ENCODE measurements at places on chromosomes 12 and 14.

DNA sequence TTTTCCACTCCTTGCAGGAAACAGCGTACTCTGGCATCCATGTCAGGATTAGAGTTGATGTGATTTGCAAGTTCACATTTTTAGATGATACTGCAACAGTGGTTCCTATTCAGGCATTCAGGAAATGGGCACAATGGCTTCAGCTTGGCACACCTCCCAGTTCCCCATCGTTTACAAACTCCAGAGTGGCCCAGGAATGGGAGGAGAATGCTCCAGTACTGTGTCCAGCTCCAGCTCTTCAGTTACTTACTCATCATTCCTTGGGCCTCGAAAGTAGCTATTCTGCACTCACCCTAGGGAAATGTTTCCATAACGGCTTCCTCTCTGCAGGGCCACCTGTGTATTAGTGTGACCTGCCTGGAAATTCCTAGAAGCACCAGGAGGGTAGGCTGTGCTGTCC is 239.7 kb upstream of the RGS6 start:
- no peak for DNase-seq

DNA sequence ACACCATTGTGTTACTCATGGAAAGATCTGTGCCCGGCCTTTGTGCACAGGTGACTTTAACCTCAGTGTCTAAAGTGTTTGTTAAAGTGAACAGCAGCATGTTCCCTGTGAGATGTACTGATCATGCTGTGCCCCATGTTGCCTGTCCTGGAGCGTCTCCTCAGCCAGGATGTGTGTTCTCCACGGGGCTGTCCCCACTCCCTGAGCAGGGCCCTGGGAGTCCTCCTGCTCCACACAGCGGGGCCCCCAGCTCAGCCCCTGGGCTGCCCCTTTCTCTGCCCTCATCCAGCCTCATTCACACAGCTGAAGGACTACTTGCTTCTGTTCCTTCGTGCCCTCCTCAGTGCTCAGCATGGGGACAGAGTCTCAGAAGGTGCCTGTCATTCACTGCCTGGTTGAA is 131.5 kb downstream of the SLC38A6 start:
- no peak for DNase-seq

GRCh38 chr14:51370758-51371386 is 130.8 kb downstream of the TMX1 start:
- no peak for DNase-seq

DNA sequence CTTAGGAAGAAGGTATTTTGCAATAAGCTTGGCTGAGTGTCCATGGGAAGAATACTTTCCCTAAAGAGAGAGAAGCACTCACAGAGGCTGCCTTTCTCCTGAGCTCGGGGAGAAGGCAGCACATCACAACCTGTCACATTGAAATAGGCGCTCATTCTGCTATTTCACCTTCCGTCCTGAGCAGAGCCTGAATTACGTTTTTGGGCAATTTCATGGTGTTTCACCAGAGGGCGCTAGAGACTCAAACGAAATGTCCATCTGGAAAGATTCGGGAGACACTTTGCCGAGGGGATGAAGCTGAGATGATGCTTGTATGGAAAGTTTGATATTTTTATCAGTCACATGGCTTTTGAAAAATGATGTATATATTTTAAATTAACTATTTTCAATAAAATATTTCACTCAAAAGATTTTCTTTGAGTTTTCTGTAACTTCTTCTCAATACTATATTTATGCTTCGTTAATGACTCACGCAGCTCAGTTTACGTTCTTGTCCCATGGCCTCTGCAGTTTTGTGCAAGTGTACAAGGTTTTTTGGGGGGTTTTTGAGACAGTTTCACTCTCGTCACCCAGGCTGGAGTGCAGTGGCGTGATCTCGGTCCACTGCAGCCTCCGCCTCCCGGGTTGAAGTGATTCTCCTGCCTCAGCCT is 17.4 kb upstream of the B4GALNT3 start:
- DNase-seq, result peak; percentile 65

DNA sequence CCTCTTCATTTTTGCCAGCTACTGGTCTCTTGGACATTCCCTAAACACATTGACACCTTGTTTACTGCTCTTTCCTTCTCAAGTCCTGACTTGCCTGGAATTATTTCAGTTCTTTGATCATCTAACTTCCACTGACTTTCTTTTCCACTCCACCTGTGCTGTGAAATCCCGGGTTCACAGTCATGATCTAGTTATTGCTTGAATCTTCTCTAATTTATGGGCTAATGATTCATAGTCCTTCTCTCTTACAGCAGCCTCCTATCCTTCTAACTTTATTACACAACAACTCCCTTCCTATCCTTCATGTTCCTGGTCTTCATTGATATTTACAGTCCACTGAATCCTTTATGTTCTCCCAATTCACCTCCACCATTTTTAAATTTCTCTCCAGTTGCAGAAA is 260.1 kb downstream of the C12orf75 start:
- no peak for DNase-seq

DNA sequence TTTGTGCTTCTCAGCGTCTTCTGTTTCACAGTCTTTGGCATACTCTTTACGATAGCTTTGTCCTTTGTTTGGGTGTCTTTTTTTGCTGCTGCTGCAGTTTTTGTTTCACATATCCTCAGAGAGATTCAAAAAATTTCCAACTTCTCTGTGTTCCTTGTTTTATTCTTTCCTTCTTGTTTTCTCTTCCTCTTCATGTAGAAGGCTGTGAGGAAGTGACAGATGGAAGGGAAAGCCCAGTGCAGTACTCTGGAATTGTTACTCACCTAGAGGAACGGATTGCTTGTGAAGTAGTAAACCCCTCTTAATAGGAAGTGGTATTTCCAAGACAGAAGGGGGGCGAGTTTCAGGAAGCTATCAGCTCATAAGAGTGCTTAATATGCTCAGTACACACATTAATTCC is 1.7 kb downstream of the CREBL2 start:
- DNase-seq, result no peak

DNA sequence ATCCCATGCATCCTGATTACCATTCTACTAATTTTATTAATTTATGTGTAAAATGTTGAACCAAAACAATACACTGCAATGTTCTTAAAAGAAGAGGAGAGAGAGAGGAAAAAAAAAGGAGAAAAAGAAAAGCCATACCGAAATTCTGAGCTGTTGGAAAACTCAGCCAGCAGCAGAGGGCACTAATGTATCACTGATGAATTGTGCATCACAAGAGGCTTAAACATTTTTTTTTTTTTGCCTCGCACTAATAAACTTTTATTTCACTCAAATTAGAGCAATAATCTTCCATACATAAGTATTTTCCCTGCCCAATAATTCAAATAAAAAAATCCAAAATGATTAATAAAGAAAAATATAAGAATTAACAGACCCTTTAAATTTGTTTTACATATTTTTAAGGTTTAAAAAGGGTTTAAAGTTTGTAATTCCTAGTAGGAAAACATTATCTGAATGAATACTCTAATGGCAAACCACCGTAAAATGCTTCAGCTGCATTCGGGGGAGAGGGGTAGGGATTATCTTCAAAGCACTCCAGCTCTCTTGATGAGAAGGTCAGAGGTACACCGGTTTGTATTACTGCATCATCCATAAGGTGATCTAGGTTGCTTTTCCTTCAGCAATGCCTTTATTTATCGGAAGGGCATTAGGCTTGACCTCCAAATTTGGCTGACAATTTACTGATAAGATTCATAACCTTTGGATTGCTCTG is 41.9 kb downstream of the ATP23 start:
- DNase-seq, result peak; percentile 55

DNA sequence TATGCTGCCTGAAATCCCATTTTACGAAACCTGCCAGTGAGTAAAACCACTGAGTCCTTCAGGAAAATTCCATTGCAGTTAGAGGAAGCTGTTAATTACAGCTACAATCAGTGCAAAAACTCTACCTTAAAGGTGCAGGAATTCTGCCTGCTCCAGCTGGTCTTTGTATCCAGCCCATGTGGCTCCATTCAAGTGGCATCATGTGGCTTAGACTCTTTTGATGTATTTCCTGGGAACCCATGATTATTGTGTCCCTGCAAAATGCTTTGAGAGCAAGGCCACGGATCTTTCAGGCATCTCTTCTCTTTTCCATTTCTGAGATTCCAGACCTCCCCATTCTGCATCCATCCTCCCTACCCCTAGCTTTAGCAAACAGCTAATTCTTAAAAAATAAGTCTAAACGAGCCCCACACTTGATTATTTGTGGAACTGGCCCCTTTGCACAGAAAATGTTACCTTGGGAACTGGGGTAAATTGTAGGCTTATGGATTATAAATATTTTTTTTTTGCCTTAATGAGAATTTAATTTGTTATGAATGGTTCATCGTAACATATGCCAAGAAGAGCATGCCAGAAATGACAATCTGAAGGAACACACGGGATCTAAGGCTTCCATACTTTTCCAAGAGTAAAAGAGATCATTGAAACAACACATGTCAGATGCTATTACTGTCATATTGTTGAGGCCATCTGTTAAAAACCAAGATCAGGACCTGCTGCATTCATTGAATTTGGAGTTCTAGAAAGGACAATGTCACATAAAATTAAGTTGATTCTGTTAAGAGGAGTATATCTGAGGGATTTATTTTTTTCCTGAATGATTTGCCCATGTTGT is 144.6 kb downstream of the TPH2 start:
- DNase-seq, result peak; percentile 51

GRCh38 chr12:100721169-100721568 is 73.4 kb upstream of the ANO4 start:
- DNase-seq, result no peak

DNA sequence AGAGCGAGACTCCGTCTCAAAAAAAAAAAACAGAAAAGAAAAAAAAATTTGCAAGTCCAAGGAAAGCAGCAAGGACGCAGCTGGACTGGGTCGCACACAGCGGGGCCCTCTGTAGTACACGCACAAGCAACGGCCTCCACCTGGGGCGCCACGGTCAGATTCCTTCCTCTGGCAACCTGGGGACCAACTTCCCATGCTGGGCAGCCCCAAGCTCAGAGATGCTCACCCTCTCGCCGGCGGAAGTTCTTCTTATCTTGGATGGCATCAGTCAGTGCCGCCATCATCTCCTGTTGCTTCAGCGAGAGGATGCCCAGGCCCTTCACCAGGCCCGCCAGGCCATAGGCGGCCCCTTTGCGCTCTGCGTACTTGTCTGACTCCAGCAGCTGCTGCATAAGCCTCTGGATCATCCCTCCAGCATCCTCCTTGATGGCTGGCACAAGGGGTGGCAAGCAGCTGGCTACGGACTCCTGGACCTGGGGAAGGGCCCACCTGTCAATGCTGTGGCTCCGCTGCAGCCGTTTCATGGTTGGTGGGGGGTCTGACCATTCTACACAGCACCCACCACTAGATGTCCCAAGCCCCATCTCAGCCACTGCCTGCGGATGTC is 34.5 kb upstream of the RAB35 start:
- DNase-seq, result no peak

- no peak for DNase-seq
These were observed 26.8 kb upstream of the BMAL2 start for GRCh38 chr12:27305673-27306456.

- no peak for DNase-seq
These were observed 5.3 kb upstream of the PGF start for GRCh38 chr14:74960736-74961135.

- no peak for DNase-seq
These were observed 9.9 kb upstream of the SLC38A2 start for GRCh38 chr12:46382408-46382963.

- DNase-seq, result no peak
These were observed 94.7 kb downstream of the SLC5A8 start for GRCh38 chr12:101115326-101115725.

DNA sequence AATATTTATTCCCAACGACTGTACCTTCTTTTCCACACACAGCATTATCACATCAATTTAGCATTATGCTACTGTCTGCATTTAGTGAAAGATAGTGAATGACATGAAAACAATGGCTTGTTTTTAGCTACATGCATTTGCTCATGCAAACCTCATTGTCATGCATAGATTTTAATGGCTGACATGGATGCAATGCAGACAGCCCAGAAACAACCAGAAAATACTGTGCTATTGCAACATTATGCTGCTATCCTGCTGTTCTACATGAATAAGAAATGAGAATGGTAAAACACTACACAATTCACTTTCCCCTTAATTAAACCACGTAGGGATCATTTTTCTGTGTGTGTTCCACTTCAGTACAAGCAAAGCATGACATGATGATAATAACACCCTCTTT is 90.8 kb downstream of the LIN7A start:
- no peak for DNase-seq

- no peak for DNase-seq
These were observed 25.1 kb downstream of the ANKS1B start for GRCh38 chr12:99959549-99960170.

- DNase-seq, result no peak
These were observed 17.3 kb upstream of the CCND2 start for GRCh38 chr12:4256043-4256826.

DNA sequence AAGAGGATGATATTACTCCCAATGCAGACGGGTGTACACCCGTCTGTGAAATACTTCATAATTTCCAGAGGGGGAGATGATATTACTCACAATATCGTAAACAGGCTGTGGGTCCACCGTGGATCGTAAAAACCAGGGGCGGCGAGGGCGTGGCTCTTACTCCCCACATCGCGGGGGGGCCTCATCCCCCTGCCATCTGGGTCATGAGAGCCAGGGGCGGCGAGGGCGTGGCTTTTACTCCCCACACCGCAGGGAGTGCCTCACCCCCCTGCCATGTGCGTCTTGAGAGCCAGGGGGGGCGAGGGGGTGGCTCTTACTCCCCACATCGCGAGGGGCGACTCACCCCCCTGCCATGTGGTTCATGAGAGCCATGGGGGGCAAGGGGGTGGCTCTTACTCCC is 86.2 kb upstream of the GNG2 start:
- DNase-seq, result no peak

- no peak for DNase-seq
These were observed 42.5 kb downstream of the SPRING1 start for GRCh38 chr12:116695464-116695725.

DNA sequence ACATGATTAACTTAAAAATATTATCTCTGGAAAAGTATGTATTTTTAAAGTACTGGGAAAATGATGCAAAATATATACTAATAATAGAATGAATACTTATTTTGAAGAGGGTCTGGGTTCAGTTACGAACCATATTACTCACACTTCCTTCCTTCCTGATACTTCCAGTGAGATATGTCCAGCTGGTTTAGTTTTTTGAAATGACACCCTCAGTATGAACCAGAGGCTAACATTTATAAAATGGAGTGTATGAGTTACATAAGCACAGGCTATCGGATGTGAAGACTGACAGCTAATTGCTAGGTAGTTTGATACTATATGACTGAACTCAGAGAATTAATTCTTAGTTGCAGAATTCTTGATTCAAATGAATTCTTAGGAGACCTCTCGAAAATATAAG is 122.9 kb downstream of the OTOGL start:
- DNase-seq, result no peak

GRCh38 chr12:13223179-13223804 is 26.8 kb downstream of the EMP1 start:
- DNase-seq, result no peak

- DNase-seq, result no peak
These were observed 12.9 kb downstream of the OTUB2 start for GRCh38 chr14:94038921-94039629.

DNA sequence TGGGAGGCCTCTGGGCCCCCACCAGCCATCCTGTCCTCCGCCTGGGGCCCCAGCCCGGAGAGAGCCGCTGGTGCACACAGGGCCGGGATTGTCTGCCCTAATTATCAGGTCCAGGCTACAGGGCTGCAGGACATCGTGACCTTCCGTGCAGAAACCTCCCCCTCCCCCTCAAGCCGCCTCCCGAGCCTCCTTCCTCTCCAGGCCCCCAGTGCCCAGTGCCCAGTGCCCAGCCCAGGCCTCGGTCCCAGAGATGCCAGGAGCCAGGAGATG is 729 bp upstream of the GAPDH start:
- DNase-seq, result peak; percentile 94
